ENCODE measurements at places on chromosomes 11 and 22.
A peak's percentile ranks its signal among the peaks of the same experiment; 100 is the strongest.

- DNase-seq: no peak
Observed at GRCh38 chr11:57240007-57240406, 3.0 kb upstream of the APLNR start.

DNA sequence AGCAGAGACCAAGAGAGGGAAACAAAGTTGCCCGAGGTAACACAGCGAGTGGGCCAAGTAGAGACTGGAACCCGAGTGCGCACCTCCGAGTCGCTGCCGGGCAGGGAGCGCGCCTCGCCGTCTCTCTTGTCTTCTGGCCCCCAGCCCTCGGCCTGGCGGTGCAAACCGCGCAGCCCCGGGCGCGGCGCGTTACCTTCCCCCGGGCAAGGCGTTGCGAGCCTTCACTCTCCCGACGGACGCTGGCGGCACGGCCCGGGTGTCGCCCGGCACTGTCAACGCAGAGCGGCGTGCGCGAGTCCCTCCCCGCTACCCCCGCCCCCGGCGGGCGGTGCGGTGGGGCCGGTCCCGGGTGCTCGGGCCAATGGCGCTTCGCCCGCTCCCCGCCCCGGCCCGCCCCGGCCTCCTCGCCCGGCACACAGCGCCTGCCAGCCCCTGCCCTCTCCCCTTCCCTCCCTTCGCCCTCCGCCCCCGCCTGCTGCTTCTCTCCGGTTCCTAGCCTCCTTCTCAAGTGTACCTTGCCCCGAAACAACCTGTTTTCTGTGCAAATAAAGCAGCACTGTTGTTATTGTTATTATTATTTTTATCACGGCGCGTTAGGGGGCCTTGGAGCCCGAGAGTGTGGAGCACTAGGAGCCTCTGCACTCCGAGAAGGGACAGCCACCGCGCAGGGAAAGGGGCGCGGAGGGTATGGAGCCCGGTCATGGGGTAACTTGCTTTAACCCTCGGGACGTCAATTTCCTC lies at the start of gene SYTL2:
SYTL2 (minus strand) TSS at position 271 of the 741 bp plus-strand sequence. CDS start 53,416 bp downstream, outside the sequence.
- peak; percentile 76 for DNase-seq

DNA sequence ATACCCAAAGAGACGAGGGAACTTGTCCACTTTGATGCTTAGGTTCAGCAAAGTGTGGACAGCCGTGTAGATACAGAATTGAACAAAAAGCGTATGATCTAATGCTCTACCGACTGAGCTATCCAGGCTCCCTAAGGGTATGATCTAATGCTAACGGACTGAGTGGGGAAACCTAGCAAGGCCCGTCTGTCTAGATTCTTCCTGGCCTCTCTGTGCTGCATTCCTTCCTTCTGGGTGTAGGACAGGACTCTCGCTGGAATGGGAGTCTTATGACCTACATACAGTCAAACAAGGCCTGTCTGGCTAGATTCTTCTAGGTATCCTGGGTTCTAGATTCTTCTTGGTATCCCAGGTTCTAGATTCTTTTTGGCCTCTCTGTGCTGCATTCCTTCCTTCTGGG lies 8.4 kb upstream of the SLC15A3 start:
- no peak for DNase-seq

- DNase-seq: no peak
Observed at GRCh38 chr11:94326947-94327346, 22.6 kb downstream of the IZUMO1R start.

- DNase-seq: no peak
Observed at GRCh38 chr11:119571311-119571710, 148.3 kb upstream of the THY1 start.

- DNase-seq: no peak
Observed at GRCh38 chr11:78323363-78323762, 94.3 kb downstream of the GAB2 start.

DNA sequence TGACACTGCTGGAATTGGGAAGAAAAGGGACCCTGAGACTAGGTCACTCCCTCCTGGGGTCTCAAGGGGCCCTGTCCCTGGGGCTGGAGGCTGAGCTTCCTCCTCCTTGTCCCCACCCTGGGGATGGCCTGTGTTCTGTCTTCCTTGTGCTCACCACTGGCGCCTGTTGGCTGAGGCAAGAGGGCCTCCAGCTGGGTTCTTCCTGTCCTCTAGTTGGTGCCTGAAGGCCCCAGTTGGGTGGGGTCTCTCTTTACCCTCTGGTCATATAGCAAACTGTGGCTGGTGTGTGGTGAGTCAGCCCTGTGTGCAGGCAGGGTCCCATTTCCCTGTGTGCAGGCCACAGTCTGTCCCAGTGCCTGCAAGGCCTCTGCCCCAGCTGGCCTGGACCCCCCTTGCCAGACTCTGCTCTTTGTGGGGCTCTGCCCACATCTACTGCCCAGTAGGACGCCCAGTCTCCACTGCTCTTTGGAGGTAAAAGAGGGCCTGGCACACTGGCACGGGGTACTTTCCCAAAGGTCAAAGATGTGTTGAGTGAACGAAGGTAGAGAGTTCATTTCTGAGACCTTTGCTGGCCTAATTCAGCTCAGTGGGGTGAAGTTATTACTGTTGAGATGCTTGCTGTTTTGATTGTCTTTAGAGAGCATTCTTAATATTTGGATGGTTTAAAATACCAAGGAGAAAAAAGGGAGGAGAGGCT lies 55.1 kb upstream of the CLDN5 start:
- no peak for DNase-seq

- DNase-seq: no peak
Observed at GRCh38 chr11:66628061-66628603, 10.4 kb upstream of the RBM4 start.

DNA sequence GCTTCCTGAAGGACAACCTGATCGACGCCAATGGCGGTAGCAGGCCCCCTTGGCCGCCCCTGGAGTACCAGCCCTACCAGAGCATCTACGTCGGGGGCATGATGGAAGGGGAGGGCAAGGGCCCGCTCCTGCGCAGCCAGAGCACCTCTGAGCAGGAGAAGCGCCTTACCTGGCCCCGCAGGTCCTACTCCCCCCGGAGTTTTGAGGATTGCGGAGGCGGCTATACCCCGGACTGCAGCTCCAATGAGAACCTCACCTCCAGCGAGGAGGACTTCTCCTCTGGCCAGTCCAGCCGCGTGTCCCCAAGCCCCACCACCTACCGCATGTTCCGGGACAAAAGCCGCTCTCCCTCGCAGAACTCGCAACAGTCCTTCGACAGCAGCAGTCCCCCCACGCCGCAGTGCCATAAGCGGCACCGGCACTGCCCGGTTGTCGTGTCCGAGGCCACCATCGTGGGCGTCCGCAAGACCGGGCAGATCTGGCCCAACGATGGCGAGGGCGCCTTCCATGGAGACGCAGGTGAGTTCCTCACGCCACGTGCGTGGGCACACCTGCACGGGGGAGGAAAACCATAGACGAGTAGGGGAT lies 1.5 kb downstream of the BCR start:
- peak; percentile 23 for DNase-seq

DNA sequence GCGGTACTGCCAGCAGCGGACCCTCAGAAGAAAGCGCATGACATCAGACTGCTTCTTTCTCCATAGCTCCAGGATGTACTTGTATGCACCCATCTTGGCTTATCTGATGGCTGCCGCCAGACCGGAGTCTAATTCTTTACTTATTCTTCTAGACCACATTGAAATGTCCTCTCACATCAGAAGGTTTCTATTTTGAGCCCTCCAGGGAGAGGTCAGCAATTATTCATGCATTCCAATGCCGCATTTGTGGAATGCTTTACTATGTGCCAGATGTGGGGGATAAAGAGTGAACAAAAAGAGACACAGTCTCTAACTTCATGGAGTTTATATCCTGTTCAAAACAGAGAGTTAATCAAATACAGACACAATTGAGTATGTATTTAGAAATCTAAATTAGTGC lies 230.1 kb downstream of the MIAT start:
- peak; percentile 93 for DNase-seq

DNA sequence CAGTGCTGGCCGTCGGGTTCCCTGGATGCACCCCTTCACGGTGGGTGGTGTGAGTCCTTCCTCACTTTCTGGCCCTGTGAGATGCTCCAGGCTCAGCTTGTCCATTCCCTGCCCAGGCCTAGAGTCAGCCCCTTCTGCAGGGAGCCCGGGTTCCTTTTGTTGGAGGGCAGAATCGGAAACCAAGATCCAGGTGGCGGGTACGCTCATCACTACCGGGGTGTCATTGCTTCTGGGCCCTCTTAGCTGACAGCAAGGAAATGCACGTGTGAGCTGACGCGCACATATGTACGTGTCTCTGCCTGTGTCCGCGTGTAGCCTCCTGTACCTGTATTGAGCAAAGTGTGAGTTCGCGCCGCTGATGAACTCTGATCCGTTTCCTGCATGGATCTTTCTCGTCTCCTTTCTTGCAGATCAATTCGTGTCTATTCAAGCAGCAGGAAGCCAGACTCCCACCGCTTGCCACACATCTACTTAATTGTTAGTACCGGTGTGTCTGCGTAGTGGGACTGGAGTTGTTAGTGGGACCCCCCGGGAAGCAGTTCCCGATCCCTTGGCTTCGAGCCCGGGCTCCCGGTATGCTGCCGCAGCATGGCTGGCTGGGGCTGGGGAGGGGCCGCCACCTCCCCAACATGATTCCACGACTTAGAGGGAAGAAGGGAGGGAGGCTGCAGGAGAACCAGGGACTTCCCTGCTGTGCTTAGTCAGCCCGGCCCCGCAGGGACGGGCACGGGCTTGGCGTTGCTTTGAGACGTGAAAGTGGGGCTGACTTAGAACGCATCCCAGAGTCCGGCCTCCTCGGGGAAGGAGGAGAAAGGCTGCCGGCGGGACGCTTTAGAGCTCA lies 35.9 kb upstream of the GRAMD4 start:
- peak; percentile 86 for DNase-seq

DNA sequence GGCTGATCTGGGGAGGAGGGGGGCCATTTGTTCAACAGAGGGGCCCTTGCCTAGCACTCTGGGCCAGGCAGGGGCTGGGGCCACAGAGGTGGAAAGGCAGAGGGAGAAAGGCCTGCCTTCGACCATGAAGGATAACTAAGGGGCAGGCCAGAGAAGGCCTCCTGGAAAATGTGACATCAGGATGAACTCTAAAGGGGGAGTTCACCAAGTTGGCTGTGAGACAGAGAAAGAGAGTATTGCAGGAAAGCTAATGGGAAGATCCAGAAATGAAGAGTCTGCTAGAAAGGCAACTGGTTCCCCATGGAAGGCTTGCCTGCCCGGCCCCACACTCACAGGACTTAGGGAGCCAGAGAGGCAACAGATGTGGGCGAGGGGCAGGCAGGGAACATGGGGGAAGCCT lies 16.3 kb downstream of the CSNK1E start:
- DNase-seq: no peak

GRCh38 chr11:67586568-67587250 lies 3.1 kb downstream of the GSTP1 start:
- no peak for DNase-seq

- DNase-seq: no peak
Observed at GRCh38 chr11:117070016-117070415, 28.2 kb downstream of the SIK3 start.

GRCh38 chr11:122505304-122506006 lies 150.1 kb upstream of the UBASH3B start:
- DNase-seq: peak; percentile 94

GRCh38 chr11:12449961-12450715 lies 72.8 kb downstream of the PARVA start:
- DNase-seq: peak; percentile 67

GRCh38 chr22:20940186-20940651 lies 23.0 kb downstream of the CRKL start:
- no peak for DNase-seq

- DNase-seq: no peak
Observed at GRCh38 chr22:42287174-42287890, 16.9 kb upstream of the TCF20 start.

DNA sequence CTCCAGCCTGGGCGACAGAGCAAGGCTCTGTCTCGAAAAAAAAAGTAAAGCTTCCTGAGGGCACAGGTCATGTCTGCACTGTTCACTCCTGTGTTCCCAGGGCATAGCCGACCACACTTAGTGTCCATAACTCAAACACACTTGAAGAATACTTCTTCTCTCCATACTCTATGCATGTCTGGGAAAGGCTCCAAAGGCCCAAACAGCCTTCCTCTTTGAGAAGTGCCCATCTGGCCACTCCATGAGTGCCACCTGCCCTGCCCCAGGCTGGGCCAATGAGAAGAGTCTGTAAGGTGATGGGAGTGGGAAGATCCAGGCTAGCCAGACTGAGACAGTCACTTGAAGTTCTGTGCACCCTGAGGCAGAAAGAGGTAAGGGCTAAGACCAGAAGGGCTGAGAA lies 24.7 kb downstream of the DGCR2 start:
- no peak for DNase-seq

DNA sequence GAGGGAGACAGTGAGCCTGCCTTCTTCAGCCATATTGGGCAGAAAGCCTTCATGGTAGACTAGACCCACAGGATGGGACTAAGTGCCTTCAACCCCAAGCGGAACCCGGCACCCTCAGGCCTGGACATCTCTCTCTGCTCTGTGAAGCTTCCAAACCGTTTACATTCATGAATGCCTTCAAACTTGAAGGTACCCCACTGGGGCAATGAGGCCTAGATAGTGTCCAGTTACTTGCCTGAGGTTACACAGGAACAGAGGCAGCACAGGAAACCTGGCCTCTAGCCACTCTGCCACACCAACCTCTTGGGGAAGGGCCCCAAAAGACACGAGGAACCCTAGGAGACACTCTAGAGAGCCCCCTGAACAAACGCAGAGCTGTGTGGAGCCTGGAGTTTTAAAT lies 14.5 kb upstream of the CYP2R1 start:
- no peak for DNase-seq

GRCh38 chr11:128830290-128831173 lies 36.6 kb downstream of the KCNJ1 start:
- DNase-seq: no peak

- DNase-seq: no peak
Observed at GRCh38 chr22:46366327-46366731, 30.8 kb downstream of the TRMU start.

DNA sequence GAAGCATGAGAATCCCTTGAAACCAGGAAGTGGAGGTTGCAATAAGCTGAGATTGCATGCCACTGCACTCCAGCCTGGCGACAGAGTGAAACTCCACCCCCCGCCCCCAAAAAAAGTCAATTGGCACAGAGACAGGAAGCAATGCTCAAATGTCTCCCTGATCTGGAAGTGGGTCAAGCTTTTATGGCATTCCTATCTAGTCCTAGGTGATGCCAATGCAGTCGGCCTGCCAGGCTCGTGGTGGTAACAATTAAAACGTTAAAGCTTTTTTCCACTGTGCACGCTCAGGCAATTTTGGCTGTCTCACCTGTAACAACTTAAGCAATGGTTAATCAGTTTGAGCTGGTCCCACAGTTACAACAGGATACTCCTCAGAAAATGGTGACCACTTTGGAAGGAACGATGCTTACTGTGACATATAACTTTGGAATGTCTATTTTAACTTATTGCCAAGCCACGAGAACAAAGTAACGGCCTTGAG lies 18.9 kb upstream of the PISD start:
- DNase-seq: peak; percentile 77

DNA sequence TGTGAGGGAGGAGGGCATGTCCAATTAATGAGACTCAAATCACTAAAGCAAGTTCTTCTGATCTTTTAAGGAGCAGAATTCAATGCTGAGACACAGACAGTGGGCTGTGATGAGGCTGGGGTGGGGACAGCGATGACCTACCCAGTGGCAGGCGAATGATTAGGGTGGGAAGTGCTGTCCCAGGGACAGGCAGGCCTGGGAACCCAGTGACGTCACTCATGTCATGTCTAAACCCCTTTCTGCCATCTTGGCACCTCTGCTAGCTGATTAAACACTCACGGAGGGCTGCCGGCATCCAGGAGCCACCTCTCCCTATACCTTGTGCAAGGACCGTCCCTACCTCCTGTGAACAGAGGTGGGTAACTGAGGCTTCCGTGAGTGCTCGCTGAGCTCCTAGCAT lies 1235.2 kb downstream of the TBC1D22A start:
- no peak for DNase-seq

- DNase-seq: no peak
Observed at GRCh38 chr11:44818110-44818509, 91.3 kb downstream of the TSPAN18 start.
